Stimulated activated CD8-positive, alpha-beta memory T cell treated with anti-CD3 and anti-CD28 coated beads, Interleukin-2, amount 100 ng/mL, for 48 hours (primary cell): ENCODE measurements at places on chromosomes 4 and X.

DNA sequence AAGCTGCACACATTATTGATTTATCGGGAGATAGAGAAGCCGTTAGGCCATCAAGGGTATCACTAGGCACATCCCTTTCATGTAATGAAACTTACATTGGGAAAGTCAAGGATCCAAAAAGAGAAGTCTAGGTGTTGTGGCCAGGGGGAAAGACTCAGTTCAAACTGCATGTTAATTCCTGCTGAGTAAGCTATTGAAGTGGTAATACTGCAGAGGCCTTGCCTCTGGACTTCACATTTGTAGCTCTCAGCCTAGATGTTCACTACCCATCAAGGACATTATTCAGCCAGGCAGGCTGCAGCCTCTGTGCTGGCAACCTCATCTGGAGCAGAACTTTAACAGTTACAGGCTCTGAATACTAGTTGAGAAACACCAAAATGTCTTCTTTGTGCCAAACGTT lies 2094.5 kb upstream of the AGA start:
- DNase-seq: no peak

DNA sequence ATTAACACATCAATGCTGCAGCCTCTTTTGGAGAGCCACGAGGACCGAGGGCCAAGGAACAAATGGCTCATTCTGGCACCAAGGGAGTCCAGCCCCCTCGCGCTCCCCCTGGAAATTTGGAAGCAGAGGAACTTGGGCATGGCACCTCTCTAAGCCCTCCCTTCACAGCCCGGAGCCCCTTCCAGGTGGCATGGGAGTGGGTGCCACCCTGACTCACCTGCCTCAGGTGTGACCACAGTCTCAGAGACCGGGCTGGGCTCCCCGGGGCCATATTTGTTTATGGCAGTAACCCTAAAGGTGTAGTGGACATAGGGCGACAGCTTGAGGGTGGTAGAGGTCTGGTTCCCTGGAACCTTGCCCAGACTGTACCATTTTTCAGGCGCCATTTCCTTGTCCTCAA lies 18.8 kb downstream of the L1CAM start:
- DNase-seq: no peak

DNA sequence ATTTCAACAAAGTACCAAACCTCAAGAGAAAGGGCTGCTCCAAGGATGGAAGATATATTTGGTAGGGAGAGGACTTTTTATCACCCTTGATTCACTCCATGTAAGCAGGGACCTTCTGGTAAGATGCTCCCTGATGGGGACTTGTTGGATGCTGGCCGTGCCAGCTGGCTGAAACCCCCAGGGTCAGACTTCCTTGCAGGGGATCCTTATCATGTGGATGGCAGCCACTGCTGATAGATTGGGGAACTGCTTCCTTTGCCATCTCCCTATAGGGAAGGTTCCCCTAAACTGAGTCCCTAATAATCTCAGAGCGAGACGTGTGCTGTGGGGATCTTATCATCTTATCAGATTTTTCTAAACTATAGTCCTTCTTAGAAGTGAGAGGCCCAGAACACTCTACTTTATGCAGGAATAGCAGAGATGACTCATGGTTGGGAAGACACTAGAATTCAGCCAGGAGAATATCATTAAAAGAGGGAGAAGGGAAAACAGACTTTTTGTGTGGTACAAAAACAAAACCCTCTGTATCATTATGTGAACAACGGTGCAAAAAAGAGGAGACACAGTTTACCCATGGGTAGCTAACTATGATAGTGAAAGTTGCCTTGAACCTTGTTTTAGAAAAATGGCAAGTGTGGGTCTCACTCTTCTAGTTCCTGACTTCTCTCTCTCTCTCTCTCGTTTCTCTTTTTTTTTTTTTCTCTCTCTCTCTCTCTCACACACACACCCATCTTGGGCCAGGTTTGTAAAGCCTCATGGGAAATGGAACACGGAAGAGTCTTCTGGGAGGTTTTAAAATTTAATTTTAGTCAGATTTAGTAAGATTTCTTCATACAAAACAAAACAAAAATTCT lies 16.1 kb downstream of the RHOH start:
- DNase-seq: no peak

DNA sequence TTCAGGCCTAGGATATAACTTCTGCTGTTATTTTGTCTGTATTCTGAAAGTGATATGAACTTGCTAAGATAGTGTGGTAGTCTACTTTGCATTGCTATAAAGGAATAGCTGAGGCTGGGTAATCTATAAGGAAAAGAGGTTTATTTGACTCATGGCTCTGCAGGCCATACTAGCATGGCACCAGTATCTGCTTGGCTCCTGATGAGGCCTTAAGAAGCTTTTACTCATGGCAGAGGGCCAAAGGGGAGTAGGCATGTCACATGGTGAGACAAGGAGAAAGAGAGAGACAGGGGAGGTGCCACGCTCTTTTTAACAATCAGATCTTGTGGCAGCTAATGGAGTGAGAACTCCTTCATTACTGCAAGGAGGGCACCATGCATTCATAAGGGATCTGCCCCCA lies 247.3 kb downstream of the GPAT3 start:
- no peak for DNase-seq

GRCh38 chr4:144208074-144208473 lies 67.6 kb upstream of the GYPA start:
- no peak for DNase-seq

DNA sequence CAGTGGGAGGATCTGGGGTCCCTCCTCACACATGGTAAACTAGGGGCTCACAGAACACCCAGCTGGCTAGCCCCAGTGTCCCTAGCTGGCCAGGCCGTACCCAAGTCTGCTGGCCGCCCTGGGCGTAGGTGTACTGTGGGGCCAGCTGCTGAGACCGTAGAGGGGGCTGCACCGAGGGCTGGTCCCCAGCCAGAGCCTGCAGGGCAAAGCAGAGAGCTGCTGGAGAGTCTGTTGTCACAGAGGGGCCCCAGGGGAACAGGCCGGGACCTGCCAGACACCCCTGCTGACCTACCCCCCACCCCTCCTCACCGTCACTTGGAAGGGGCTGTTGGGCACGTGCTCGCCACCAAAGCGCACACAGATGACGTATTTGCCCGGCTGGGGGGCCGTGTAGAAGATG lies 19.9 kb downstream of the FLNA start:
- DNase-seq: no peak

- DNase-seq: no peak
These were observed 47.5 kb upstream of the SCRG1 start for GRCh38 chr4:173446416-173446815.

DNA sequence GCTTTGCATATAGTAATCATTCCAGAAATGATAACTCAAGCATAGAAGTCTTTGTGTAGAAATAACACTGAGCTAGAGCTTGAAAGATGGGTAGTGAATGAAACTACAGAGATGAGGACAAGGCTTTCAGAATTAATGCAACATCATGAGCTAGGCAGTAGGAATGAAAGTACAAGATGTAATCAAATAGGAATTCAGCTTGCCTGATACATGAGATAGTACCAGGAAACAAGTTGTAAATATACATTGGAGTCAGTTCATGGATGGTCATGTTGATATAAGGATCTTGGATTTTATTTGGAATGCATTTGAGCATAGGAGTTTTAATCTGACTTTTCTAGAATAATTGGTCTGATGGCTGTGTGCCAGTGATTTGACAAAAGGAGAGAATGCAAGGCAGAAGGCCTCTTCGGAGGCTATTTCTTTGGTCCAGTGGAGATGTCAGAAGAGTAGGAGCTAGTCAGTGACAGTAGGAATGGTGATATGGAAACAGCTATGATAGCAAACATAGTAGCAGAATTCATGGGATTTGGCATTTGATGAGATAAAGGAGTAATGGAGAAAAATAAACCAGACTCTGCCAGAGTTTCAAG lies 206.4 kb upstream of the PACRGL start:
- DNase-seq: no peak

DNA sequence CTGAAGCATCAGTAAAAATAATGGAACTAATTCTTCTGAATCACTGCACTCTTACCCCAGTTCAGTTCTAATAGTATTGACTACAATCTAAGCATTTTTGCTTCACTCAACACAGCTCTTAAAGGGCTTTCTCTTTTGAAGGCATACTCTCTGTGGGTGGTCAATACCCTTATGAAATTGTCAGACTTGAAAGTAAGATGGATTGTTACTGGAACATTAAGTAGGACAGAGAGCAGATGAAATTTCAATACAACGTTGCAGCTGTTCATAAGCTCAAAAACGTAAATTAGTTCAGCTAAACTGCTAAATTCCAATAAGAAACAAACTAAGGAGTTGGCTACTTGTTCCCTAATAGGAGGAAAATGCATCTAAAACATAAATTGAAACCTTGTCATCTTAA lies 352.3 kb upstream of the TENM3 start:
- no peak for DNase-seq

GRCh38 chrX:69107747-69108401 lies 57.4 kb downstream of the PJA1 start:
- DNase-seq: no peak

DNA sequence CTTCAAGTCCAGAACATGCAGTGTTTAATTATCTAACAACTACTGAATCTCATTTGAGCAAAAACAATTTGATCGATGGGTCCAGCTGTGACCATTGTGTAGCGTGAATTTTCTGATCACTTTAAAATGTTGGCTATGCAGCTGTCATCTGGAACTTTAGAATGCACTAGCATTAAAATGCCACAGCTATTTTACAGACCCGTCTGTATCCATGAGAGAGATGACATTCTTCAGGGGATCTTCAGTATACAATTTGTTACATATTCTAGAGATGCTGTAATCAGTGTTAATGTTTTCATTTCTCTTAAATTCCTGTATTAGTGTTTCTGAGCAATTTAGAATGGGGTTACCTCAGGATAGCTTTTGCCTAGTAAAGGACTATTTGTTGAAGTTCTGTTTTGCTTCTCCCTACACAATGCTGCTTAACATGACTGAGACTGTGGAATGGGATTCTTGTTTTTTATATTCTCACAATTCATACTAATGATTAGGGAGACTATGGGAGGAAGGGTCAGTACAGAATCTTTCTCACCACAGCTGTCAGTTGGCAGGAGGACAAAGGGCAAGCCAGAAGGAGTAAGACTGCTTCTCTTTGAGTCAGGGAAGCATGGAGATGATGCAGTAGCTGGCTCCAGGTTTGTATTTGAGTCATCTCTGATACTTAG lies 13.2 kb upstream of the CTSO start:
- DNase-seq: no peak

- DNase-seq: no peak
These were observed 82.4 kb upstream of the FAM9C start for GRCh38 chrX:13126775-13127174.

- no peak for DNase-seq
These were observed 295.4 kb upstream of the FAM241A start for GRCh38 chr4:111849746-111850284.

GRCh38 chr4:46124773-46125413 lies 1.0 kb upstream of the GABRG1 start:
- no peak for DNase-seq

- no peak for DNase-seq
These were observed 38.5 kb downstream of the HERC3 start for GRCh38 chr4:88630756-88631155.

- no peak for DNase-seq
These were observed 192.8 kb downstream of the CCNG2 start for GRCh38 chr4:77349796-77350195.

DNA sequence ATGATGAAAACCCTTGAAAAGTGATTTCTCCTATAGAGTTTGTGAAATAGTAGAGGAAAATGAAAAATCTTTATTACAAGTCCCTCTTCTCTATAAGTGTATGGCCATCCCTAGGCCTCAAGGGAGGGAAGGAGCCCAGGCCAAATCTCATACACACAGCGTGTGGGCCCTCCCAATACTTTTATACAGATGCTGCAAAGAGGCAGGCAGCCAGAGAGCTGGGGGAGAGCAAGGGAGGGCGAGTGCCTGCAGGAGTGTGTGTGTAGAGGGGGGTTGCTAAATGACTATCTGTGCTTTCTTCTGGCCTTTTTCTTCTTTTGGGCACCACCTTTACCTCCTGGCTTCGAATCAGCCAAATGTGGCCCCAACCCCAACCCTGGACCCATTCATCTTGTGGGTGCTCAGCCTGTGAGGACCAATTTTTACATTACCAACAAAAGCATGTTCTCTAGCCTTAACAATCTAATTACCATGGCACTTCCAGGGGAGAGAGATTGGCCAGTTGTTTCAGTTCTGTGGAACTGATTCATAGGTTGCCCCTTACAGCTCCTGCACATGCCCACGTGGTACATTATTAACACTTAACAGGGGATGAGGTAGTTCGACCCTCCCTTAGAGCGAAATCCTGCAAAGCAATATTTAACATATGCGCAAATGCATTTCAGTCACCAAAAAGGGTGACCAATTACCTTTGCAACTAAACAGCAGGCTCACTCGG lies 2.0 kb downstream of the GPC3 start:
- DNase-seq: no peak

DNA sequence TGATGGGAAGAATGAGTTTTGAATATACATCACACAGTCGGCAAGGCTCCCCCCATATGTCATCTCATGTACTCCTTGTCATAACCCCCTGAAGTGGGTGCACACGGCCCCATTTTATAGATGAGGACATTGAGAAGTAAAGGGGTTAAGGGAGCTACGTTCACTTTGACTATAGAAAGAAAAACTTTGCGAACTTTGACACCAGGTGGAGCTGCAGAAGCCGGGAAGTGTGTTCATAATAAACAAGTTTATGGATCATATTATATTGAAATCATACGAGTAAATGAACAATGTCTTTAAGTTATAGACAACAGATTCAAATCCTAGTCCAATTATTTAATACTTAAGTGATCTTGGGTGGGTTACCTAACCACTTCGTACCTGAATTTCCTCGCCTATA lies 203.8 kb upstream of the PITX2 start:
- no peak for DNase-seq

DNA sequence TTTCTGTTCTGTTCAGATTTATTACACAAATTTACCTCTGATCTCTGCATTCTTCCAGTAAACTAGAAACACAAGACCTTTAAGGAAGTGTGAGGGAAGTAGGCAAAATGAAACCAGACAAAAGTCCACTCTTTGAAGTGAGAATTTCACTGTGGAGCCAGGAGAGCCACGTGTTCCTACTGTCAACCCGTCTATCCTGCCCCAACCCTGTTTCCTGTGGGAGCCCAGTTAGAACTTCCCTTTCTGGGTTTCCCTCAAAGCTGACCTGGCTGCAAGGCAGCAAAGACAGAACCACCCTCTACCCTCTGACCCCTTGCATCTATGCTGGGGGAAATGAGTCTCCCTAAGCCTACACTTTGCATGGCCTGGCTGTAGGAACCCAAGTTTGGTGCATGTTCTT lies 40.0 kb downstream of the TMEM144 start:
- DNase-seq: no peak

DNA sequence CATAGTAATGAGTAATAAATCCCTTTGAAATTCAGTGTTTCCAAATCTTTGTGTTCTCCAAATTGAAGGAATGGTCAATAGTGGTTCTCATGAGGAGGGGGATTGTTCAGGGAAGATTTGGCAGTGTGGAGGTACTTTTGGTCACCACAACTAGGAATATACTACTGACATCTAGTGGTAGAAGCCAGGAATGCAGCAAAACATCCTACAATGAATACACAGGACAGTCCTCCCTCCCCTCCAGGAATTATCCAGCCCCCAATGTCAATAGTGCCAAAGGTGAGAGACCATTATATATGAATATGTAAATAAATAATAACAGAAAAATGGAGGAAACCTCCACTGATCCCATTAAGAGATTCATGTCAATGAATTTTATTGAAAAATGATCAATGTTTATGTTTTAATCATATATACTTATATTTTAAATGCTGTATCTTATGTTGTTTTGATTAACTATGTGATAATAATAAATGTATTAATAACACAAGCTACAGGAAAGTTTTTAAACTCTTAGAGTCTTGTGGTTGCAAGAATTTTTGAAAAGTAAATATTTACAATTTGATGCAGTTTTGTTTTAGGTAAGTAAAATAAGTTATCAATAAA lies 14.4 kb upstream of the FAM9A start:
- DNase-seq: no peak
